Hematopoietic multipotent progenitor cell treated with erythropoietin and hydrocortisone succinate and interleukin-3 and kit ligand, for 4 days (in vitro differentiated cells): ENCODE measurements at places on chromosomes 16 and 17.

DNA sequence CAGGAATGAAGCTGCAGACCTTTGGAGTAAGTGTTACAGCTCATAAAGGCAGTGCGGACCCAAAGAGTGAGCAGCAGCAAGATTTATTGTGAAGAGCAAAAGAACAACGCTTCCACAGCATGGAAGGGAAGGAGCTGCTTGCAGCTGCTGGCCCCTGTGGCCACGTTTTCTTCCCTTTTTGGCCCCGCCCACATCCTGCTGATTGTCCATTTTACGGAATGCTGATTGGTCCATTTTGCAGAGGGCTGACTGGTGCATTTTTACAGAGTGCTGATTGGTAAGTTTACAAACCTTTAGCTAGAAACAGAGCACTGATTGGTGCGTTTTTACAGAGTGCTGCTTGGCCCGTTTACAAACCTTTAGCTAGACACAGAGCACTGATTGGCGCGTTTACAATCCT is 841.5 kb downstream of the CDH11 start:
- DNase-seq: peak; percentile 0

DNA sequence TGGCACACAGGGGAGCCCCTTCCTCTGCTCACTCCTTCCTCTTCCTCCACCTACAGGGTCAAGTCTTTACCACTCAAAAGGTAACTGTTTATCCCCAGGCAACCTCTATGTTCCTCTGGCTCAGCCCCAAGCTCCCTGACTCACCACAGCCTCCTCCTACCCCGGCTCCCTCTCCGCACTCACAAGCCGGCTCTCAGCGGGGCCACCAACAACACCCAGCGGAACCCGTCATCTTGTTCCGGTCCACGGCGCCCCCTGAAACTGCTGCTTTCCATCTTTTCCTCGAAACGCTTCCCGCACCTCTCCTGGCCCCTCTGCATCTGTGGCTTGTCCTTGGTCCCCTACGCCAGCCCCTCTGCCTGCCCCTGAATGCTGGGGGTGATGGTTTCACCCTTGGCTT is 58.4 kb downstream of the NXN start:
- DNase-seq: no peak

GRCh38 chr17:47682138-47682537 is 11.8 kb upstream of the TBKBP1 start:
- no peak for DNase-seq

DNA sequence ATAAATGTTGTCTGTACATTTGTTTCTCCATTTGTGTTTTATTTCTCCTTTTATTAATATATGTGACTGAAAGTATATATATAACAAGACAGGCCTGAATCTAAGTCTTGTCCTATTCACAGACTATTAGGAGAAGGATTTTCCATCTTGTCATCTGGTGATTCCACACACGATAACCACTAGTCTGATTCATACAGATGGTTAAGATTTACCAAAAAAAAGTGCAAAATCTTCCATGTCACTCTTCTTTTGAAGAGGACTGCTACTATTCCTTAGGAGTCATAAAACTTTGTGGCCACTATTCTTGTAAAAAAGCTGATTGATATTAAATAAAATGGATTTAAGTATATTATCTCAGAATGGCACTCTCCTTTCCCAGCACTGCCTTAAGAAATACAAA is 156.3 kb downstream of the ITFG1 start:
- no peak for DNase-seq

DNA sequence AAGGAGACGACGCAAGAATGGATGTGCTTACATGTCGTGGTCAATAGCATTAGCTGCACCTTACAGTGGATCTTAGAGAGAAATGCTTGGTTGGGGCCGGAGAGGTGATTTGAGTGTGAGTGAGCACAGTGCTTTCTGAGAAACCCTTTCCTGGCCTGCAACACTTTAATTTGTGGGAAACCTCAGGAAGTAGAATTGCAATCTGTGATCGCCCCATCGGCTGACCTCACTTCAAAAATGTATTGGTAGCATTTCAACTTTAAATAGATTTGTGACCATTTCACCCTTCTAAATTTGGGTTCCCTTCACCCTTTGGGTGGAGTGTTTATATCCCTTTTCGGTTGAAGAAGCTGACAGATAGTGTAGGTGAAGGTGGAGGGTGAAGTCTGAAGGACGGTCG is 13.2 kb downstream of the PRKCB start:
- DNase-seq: no peak

DNA sequence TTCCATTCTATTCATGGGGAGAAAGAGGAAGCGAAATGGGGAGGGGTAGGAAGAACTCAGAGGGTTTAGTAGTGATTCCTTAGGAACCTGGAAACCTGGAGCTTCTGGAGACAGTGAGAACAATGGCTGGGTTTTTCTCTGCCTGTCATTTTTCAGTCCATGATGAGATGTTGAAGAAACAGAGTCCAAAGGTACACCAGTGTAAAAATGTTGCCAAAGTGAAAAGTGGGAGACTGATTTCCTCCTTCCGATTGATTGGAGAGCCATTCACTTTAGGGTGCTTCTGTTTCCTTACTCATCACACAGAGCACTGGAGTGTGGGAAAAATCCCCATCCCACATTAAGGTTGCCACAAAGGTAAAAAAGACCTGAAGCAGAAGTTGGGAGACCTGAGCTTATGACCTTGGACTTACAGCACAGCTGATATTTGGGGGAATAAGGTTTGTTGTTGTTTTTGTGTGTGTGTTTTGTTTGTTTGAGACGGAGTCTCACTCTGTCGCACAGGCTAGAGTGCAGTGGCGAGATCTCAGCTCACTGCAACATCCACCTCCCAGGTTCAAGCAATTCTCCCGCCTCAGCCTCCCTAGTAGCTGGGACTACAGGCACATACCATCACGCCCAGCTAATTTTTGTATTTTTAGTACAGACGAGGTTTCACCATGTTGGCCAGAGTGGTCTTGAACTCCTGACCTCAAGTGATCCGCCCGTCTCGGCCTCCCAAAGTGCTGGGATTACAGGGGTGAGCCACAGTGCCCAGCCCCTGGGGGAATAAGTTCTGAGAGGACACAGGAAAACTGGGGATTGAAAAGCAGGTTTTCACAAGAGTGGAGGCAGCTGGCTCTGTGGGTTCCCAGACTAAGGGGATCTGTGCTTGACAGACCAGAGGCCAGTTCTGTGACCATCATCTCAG is 1.4 kb upstream of the DHX8 start:
- no peak for DNase-seq

- DNase-seq: no peak
Observed at GRCh38 chr16:15493466-15494180, 59.2 kb downstream of the BMERB1 start.

- no peak for DNase-seq
Observed at GRCh38 chr17:7408863-7409262, 1.2 kb downstream of the NLGN2 start.

DNA sequence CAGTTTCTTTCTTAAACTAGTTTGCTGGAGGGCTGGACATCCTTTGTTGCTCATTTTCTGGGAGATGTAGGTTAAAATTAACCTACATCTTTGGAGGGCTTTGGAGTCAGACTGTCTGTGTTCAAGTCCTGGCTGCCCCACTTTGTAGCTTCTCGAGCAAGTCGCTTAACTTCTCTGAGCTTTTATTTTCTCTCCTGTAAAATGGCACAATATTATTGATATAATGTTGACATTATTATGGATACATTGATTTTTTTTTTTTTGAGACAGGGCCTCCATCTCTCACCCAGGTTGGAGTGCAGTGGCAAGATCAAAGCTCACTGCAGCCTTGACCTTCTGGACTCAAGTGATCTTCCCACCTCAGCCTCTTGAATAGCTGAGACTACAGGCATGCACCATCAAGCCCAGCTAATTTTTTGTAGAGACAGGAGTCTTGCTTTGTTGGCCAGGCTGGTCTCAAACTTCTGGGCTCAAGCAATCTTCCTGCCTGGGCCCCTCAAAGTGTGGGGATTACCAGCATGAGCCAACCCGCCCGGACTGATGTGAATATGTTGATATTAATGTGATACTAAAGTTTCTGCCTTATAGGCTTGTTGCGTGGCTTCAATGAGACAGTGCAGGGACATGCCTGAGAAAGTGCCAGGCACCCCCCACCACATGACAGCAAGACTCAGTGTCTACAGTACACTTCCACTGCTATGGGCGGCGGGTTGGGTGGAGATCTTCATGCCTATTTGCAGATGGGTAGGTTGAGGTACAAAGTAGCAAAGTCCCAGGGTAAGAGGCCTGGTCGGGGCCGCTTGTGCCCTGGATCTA is 31.6 kb upstream of the RMI2 start:
- DNase-seq: no peak

DNA sequence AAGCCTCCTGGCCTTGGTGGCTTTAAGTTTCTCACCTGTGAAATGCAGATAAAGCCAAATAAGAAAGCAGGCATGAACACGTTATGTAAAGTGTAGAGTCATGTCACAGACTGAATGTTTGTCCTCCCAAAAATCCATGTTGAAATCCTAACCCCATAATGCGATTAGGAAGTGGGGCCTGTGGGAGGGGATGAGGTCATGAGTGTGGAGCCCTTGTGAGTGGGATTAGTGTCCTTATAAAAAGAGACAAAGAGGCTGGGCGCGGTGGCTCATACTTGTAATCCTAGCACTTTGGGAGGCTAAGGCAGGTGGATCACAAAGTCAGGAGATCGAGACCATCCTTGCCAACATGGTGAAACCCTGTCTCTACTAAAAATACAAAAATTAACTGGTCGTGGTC is 19.5 kb upstream of the C16orf78 start:
- DNase-seq: no peak

- peak; percentile 39 for DNase-seq
Observed at GRCh38 chr17:29659155-29659554, 36.4 kb upstream of the CORO6 start.

GRCh38 chr16:11100239-11100750 is 155.7 kb downstream of the SOCS1 start:
- DNase-seq: peak; percentile 73

DNA sequence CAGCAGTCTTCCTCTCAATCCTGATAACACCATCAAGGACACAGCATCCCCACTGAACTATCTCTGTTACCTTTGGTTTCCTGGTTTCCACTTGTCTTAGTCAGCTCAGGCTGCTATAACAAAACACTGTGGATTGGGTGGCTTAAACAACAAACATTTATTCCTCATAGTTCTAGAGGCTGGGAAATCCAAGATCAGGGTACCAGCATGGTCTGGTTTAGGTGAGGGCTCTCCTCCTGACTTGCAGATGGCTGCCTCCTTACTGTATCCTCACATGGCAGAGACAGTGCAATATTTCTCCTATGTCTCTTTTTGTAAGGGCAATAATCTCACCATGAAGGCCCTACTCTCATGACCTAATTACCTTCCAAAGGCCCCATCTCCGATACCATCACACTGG is 103.2 kb upstream of the AXIN2 start:
- no peak for DNase-seq
